Amygdala (tissue), 56 donors: ENCODE measurements at places on chromosomes 5 and 9.

DNA sequence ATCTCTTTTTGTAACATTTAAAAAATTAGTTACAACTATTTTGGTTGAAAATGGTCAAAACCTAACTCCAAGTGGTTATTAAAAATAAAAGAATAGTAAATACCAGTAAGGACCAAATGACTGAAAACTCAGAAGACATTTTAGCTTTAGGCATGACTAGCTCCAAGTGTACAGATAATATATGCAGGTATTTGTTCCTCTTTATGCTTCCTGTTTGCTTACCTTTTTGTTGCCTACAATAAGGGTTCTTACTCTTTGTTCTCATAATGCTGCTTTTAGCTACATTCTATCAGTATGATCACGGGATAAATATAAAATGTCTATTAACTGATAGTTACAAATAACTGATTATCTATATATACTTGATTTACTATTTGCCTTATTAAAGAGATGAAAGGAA lies 259.6 kb downstream of the CDH12 start:
- DNase-seq: no peak

GRCh38 chr5:59180515-59180914 lies 597.6 kb downstream of the RAB3C start:
- no peak for DNase-seq

GRCh38 chr9:10112798-10113197 lies 500.0 kb downstream of the PTPRD start:
- DNase-seq: no peak

GRCh38 chr9:88826181-88826580 lies 165.1 kb upstream of the S1PR3 start:
- no peak for DNase-seq

DNA sequence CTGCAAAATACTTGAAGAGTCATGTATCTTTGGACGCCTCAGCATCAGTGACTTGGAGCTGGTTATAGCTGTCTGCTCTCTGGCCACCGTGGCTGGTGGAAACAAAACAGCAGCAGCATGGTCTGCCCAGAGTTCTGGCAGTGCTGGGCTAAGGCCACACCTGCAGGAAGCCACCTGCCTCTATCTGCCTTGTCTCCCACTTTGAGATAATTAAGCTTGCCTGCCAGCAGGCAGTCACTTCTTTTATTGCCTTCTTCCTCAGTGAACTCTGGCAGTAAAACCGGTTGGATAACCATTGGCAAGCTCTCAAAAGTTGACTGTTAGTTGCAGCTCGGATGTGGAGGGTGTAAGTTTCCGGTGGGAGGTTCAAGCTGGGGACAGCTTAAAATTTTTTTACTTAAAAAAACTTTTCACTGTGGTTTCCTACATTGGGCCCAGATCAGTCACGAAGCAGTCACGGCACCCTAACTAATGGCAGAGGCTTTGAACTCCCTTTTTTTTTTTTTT lies 4.9 kb downstream of the SMIM3 start:
- DNase-seq: no peak

DNA sequence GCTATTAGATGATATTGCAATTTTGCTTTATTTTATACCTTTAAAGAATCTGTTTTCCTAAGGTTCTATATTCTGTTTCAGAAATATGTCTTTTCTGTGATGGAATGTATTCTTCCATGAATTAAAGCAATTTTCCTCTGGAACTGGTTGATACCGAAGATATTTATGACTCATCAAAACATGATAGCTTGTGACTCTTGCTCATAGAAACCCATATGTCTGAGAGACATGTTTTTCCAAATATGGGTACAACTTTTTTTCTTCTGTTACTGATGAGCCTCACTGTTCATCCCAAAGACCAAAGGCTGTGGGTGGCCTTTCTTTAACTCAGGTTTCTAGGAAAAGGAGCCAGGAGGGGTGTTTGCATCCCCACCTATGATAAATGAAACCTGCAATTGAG lies 126.1 kb upstream of the PAPPA start:
- no peak for DNase-seq

DNA sequence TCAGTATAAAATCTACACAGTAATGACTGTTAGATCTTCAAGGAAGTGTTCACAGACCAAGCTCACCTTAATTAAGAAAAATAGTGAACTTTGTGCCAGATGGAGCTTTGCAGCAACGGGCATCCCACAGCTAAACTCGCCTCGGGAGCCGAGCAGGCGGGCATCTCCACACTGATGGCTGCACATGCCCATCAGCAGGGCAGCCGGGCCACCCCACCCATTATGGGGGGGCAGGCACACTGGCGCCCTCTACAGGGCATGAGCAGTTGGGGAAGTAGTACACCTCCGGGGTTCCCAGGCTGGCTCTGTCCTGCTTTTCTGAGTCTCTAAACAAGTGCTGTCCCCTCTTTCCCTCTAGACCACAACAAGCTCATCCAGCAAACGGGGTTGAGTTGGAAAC lies 21.6 kb downstream of the ANKS6 start:
- no peak for DNase-seq

GRCh38 chr5:179980767-179981166 lies 73.1 kb upstream of the TBC1D9B start:
- DNase-seq: no peak

DNA sequence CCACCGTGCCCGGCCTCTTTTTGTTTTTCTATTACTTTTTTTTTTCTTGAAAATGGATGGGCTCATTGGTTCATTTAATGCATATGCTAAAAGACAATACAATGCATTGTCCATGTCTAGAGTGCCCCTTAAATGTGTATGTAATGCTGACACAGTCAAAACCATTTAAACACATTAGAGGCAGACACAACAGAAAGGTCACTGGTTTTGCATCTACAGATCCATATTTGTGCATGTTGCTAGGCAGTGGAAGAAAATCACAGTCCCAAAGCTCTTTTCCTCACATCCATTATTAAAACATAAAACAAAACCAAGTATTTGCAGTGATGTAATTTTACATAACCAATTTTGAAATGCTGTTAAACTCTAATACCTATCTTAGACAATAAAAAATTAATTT lies 389.0 kb downstream of the TAF11L14 start:
- no peak for DNase-seq

- no peak for DNase-seq
These were observed 74.1 kb downstream of the DAP start for GRCh38 chr5:10686890-10687289.

GRCh38 chr5:10507575-10508096 lies 56.2 kb upstream of the ANKRD33B start:
- no peak for DNase-seq

GRCh38 chr9:68844631-68845612 lies 139.9 kb downstream of the PIP5K1B start:
- DNase-seq: peak; percentile 24

GRCh38 chr5:39469176-39469575 lies 44.4 kb upstream of the DAB2 start:
- no peak for DNase-seq

GRCh38 chr5:136162008-136162407 lies 29.4 kb downstream of the SMAD5 start:
- no peak for DNase-seq

DNA sequence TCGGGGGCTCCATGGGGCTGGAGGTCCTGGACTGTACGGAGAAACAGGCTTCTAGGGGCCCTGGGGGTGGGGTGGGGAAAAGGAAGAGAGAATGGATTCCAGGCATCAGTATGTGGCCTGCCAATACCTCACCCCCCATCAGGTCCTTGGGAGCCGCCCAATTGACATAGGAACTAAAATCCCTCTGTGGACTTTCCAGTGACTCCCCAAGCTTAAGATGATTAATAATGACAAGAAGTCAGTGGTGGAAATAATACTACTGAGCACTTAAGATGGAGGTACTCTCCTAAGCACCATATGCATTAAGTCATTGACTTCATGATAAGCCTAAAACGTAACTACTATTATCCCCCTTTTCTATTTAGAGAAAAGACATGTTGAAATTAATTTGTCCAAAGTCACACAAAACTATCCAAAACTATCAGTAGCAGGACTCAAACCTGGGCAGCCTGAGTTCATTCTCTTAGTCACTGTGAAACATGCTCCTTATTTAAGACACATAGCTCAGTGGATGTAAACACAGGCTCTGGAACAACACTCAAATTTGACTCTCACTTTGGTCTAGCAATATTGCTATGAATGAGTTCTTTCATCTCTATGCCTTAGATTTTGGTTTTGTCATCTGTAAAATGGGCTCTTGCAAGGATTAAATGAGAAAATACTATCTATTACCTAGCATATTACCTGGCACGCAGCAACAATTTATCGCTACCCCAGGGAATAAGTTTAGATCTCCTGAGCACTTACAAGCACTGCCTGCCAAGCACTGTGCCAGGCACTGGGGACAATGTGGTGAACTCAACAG lies 9.5 kb downstream of the SPRY4 start:
- DNase-seq: no peak

DNA sequence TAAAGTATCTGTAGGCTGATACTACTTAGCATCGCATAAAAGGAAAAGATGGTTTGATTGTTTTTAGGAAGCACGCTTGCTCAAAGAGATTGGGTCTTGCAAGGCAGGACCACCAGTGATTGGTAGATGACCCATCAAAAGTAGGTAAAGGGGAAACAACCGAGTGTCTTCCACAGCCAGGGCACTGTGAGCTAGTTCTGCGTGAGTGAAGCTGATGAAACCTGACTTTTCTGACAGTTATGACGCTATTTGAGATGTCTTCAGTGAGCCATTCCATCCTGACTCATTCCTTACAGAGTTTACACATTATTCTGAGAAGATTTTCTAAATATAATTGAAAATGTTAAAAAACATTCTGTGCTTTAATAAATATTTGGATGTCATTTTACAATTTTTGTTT lies 49.7 kb downstream of the BASP1 start:
- no peak for DNase-seq

DNA sequence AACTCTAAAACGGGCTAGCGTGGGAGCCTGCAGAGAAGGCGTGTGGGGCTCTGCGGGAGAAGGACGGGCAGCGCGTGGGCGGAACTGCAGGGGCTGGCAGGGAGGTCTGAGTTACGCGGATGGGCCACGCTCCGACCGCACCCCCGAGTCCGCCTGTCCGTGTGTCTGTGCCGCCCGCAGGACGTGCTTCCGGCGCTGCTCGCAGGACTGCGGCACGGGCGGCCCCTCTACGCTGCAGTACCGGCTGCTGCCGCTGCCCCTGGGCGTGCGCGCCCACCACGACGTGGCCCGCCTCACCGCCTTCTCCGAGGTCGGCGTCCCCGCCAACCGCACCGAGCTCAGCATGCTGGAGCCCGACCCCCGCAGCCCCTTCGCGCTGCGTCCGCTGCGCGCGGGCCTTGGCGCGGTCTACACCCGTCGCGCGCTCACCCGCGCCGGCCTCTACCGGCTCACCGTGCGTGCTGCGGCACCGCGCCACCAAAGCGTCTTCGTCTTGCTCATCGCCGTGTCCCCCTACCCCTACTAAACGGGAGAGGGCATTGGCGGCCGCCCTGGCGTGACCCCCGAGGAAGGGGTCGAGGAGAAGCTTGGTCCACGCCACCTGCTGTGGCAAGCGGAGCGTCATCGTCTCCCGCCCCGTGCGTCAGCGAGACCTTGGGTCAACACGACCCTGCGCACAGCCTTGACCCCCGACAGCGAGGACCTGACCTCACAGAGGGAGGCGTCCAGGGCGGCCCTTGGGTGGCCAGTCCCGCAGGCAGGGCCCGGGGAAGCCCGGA lies 11.4 kb upstream of the ASS1 start:
- no peak for DNase-seq

DNA sequence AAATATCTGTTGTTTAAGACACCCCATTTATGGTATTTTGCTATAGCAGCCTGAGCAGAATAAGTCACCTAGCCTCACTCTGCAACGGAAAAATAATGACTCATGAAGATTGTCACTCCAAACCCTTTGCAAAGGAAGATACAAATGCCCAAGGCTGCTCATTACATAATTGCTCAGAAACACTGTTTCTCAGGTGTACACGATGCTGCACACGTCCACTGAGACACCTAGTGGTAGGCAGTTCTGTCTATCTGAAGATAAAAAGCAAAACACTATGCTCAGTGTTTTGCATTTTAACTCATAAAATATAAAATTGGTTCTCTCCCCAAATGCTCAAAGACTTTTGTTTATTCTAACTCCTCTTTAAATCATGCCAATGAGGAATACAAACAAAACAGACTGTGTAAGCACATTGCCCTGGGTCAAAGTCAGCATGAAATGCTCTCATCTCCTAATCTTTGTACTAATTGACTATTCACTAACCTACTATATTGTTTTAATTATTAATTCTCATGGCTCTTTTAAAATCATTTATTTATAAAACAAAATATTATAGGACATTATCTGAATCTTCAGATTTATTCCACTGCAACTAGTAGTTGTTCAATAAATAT lies 7.7 kb upstream of the TSLP start:
- no peak for DNase-seq

DNA sequence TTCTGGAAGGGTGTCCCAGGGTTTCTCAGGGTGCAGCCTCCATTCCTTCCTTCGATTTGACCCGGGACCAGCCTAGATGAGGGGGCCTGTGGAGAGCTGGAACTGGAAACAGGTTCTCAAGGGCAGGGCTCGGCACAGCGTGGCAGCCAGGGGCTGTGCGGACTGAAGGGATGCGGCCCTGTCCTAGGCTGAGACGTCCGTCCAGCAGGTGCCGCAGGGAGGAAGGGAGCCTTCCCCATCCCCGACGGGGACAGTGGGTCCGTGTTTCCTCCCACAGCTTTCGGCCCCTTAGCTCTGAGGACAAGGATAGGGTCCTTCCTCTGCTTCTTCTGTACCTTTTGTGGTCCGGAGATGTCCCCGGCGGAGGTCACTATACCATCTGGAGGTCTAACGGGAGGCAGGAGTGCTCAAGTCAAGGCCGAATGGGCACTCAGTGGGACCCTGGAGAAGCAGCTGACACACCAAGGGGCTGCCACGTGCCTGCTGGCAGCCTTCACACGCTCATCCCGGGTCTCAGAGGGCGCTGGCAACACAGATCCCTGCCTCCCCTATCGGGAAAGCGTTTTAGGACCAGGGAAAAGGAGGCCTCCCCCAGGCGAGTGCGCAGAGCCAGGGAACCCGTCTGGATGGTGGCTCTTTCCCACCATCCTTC lies 49.9 kb downstream of the USP20 start:
- no peak for DNase-seq

- DNase-seq: no peak
These were observed 42.6 kb upstream of the BICD2 start for GRCh38 chr9:92807031-92807756.

GRCh38 chr5:131530706-131531331 lies 104.2 kb downstream of the RAPGEF6 start:
- no peak for DNase-seq

GRCh38 chr5:171622010-171622409 lies 163.6 kb upstream of the SMIM23 start:
- no peak for DNase-seq

DNA sequence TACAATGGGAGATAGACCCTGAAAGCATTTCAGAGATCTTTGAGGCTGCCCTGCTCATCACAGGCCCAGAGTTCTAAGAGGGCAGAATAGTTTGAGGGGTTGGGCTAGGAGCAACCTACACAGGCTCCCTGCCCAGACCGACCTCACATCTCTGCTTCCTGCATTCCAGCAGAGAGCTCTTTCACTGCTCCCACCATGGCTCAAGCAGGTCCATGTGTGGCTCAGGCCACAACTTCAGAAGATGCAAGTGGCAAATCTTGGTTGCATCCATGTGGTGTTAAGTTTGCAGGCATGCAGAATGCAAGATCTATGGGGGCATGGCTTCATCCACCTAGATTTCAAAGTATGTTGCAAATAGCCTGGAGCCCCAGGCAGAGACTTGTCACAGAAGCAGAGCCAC lies 39.0 kb downstream of the GDA start:
- no peak for DNase-seq

- DNase-seq: no peak
These were observed 3.5 kb downstream of the BARX1 start for GRCh38 chr9:93951655-93952118.

GRCh38 chr5:149299451-149300054 lies 27.9 kb downstream of the AFAP1L1 start:
- DNase-seq: no peak
